Fibroblast of villous mesenchyme (primary cell): ENCODE measurements at places on chromosomes 5 and 9.
A peak's percentile ranks its signal among the peaks of the same experiment; 100 is the strongest.

DNA sequence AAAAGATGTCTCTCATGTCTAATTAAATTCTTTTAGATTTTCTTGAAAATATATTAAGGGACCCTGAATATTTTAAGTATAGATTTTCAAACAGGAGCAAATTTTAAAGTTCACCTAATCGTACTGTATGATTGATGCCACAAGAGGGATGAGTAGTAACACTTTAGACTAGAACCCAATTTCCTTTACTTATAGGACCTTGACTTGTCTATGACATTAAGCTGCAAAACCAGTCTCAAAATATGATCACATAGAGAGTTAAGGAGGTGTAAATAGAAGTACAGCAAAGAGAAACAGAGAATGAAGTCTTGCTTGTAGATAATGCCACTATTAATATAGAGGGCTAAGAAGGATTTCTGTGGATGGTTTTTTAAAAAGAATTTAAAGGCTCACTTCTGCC, 312.9 kb upstream of the PRR16 start:
- DNase-seq, result no peak

- peak; percentile 17 for DNase-seq
Observed at GRCh38 chr5:56264417-56265025, 31.4 kb upstream of the ANKRD55 start.

DNA sequence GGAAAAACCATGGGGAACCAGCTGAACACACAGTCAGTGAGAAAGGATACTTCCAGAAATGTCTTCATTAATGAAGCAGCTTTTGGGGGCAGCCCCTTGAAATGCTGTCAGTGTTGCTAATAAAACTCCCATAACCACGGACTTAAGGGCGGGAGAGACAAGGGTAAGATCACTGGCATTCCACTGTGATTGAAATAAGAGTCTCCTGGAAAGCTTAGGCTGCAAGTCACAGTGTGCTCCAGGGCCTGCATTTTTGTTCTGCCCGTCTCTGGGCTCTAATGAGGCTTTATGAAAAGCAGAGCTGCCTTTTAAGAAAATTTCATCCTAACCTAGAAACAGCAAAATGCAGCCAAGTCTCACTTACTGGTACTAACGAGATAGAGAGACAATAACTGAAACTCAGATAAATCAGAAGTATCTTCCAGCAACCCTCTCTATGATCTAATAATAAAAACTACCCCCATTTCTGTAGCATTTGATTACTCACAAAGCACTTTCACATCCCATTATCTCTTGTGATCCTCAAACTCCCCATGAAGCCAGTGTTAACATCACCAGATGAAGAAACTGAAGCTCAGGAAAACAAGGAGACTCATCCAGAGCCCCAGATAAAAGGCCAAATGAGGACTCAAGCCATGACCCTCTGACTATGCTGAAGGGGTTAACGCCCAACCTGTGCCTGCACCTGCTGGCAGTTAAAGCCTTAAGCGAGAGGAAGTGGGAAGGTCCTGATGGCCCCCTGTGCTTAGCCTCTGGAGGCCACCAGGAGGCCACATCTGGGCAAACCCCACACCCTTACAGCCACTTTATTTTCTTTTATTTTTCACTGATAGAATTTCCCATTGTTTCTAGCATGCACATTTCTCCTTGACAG, 37.5 kb downstream of the SPOCK1 start:
- DNase-seq, result no peak

DNA sequence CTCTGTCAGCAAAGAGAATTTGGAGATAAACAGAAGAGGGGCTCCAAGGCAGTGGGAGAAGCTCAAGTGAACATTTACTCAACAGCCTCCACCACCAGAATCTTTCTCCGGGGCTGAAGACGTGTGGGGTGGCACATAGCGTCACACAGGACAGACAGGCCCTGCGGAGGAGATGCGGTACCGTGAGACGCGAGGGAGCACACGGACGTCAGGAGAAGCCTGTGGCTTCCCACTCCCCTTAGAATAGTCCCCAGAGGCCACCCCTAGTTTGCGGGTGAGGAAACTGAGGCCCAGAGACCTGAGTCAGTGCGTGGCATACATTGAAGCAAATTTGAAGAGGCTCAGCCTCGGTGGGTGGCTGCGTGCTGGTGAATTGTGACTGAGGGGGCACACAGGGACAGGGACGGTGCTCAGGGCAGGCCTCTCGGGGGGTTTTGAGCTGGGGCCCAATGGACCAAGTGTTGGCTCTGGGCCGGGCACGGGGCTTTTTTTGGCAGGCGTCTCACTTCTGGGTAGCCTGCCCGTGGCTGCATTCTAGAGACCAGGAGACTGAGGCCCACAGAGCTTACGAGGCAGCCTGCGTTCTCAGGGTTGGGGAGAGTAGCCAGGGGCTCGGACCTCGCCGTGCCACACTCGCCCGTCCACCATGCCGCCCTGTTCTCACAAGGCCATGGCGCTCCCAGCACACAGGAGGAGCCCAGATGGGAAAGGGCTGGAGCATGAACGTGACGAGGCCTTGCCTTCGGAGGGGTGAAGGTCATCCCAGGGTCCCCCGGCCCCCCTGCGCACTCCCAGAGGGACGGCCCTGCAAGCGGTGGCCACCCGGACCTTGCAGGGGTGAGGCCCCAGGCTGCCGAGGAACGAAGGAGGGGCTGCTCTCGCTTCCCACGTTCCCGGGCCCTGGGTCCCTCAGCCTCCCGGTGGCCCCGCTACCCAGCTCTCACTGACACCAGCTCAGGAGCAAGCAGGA, 220.6 kb downstream of the C9orf50 start:
- DNase-seq, result no peak

- no peak for DNase-seq
Observed at GRCh38 chr9:90926936-90927335, 125.3 kb downstream of the SYK start.

DNA sequence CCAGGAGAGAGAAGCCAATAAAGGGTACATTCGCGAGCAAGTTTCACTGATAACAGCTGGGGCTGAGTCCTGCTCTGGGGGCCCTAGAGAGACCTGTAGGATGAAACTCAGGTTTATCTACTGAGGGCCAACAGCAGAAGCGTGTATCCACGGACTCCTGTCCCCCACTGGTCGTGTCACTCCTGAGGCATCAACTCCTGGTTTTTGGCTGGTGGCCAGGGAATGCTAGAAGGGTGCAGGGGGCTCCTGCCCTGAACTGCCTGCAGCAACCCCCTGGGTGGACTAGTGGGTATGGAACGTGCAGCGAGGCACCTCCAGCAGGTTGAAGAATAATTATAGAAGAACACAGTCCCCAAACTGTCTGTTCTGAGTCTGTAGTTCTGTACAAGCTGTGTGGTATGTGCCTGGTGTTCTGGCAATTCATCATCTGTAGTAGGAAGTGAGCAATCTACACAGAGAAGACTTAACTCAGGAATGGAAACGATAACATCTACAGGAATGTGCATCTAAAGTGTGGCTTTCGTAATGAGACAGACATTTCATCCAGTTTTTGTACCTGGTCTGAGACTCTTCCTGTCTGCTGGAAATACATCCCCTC, 64.5 kb upstream of the GNA14 start:
- peak; percentile 82 for DNase-seq

- no peak for DNase-seq
Observed at GRCh38 chr5:62341783-62342475, 35.9 kb downstream of the KIF2A start.

- no peak for DNase-seq
Observed at GRCh38 chr9:72156586-72156985, 7.3 kb downstream of the GDA start.

DNA sequence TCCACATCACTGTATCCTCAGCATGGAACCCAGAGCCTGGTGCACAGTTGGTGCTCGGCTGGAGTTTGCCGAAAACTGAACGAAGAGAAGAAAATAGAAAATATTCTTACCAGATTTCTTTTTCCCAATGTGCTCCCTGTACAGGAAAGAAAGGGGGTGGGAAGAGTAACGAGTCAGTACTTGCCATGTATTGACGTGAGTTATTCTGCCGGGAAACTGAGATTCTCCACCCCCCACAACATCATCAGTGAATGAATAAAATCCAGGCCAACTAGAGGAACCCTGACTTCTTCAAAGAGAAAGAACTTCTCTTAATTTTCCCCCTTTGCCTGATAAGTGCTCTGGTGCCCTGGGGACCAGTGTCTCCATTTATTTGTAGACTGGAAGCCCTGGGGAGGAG, 80.6 kb downstream of the SH3PXD2B start:
- DNase-seq, result no peak

- no peak for DNase-seq
Observed at GRCh38 chr5:168674893-168675482, 95.8 kb upstream of the PANK3 start.

DNA sequence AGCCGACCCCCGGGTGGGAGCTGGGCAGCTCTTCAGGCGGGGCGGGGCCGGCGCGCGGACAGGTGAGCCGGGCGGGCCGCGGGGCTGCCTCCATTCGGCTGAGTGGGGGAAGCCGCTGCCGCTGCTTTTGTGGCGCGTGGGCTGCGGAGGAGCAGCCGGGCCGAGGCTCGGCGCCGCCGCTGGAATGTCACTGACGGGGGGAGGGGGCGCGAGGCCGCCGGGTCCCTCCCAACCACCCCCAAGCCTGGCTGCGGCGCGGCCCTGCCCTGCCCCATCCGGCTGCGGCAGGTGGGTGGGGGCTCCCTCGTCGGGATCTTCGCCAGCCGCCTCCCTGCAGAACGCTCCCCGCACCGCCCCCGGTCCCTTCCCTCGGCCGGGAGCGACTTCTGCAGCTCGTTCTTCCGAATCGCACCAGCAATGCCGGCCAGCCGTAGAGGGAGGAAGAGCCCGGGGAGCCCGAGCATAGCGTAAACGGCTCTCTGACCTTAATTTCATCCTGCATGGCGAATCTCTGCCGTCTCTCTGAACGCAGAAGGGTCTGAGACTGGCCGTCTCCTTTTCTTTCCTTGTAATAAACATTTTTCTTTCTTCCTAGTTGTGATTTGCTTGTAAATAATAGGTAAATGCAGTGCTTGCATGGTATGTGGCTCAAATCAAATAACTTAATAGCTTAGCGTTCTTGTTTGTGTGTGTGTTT, 505 bp downstream of the SPTAN1 start:
- DNase-seq, result peak; percentile 32

GRCh38 chr9:71677209-71677608, 91.1 kb downstream of the CEMIP2 start:
- DNase-seq, result no peak

- no peak for DNase-seq
Observed at GRCh38 chr9:36798350-36799065, 225.8 kb downstream of the MELK start.

DNA sequence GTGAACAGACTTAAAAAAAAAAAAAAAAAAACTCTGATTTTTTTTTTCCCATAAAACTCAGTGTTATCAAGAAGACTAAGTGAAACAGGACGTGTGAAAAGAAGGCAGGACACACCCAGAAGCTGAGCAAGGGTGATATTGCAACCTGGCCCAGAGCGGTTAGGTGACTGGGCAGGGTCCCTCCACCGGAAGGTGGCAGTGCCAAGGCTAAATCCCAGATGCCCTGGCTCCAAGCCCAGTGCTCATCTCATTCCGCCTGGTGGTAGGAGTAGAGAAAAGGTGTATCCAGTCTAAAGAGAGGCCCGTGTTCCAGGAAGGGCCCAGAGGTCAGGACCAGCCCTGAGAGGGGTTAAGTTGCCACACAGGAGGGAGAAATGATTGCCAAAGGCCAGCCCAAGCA, 51.5 kb upstream of the SAP30L start:
- peak; percentile 42 for DNase-seq

DNA sequence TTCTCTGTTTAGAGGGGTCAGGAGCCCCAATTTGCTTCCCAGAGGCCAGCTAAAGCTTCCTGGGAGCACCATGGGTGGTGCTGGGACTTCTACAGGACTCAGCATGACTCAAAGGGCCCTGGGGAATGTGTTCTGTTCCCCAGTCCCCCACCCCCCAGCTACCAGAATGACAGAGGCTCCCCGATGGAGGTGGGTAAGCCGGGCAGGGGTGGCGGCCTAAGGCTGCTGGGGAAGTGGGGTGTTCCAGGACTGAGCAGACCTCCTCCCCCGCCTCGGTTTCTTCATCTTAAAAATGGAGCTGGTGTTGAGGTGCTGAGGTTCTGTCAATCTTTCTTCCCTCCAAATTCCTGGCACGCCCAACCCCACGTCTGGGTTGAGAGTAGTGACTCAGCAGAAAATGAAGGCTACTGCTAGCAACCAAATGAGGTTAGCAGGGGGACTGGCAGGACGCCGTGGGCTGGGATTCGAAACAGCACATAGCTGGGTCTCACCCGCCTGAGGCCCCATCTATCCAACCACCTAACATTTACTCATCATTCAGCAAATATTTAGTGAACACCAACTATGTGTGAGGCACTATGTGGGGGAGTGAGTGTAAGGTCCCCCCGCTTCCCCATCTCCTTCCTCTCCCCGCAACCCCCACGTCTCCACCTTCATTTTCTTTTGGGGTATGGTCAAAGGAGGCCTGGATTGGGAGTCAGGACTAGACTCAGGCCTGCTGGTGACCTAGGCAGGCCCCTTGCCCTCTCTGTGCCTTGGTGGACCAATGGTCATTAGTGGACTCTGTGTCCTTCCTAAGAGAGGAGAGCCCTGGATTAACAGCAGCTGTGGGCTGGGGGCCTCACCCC, 50.2 kb downstream of the C9orf50 start:
- peak; percentile 80 for DNase-seq

DNA sequence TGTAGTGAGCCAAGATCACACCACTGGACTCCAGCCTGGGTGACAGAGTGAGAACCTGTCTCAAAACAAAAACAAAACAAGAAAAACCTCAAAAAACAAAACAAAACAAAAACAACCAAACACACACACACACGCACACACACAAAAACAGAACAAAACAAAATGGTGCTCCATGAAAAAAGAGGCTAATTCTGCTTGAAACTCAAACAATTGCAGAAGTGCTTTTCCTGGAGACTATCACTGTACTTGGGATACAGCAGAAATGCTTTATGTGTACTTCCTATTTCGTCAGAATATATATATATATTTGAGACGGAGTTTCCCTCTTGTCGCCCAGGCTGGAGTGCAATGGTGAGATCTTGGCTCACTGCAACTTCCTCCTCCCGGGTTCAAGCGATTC, 49.9 kb upstream of the HSPA9 start:
- DNase-seq, result no peak

- DNase-seq, result no peak
Observed at GRCh38 chr5:112346411-112347044, 72.5 kb downstream of the EPB41L4A start.

- no peak for DNase-seq
Observed at GRCh38 chr5:103389357-103389756, 130.8 kb downstream of the MACIR start.

- DNase-seq, result no peak
Observed at GRCh38 chr9:37908283-37908682, 4.4 kb upstream of the SLC25A51 start.

- peak; percentile 41 for DNase-seq
Observed at GRCh38 chr5:86917117-86917579, 299.4 kb downstream of the COX7C start.

GRCh38 chr9:18969128-18969527, 63.9 kb downstream of the SAXO1 start:
- DNase-seq, result peak; percentile 23

DNA sequence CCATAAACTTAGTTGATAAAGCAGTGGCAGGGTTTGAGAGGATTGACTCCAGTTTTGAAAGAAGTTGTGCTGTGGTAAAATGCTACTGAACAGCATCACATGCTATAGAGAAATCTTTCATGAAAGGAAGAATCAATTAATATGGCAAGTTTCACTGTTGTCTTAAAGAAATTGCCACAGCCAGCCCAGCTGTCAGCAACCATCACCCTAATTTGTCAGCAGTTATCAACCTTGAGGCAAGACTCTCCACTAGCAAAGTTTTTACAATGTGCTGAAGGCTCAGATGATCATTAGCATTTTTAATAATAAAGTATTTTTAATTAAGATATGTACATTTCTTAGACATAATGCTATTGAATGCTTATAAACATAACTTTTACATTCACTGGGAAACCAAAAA, 101.0 kb upstream of the SH3GL2 start:
- no peak for DNase-seq

GRCh38 chr9:6955251-6955921, 197.6 kb downstream of the KDM4C start:
- DNase-seq, result peak; percentile 44

GRCh38 chr9:135139366-135139959, 52.0 kb downstream of the OLFM1 start:
- DNase-seq, result no peak
